SK-MEL-5 (cell line): ENCODE measurements at places on chromosomes 12 and 14. TPM values are rescaled to one million over a fixed set of nuclear protein-coding genes. Genes with fewer than 3 reads are reported as not detected.

GRCh38 chr12:105036937-105037649 is 47.2 kb downstream of the ALDH1L2 start:
- DNase-seq, result no peak

The ACOT4 gene
- total RNA-seq, result 0.11 and 0.43 TPM in 2 replicates

DNA sequence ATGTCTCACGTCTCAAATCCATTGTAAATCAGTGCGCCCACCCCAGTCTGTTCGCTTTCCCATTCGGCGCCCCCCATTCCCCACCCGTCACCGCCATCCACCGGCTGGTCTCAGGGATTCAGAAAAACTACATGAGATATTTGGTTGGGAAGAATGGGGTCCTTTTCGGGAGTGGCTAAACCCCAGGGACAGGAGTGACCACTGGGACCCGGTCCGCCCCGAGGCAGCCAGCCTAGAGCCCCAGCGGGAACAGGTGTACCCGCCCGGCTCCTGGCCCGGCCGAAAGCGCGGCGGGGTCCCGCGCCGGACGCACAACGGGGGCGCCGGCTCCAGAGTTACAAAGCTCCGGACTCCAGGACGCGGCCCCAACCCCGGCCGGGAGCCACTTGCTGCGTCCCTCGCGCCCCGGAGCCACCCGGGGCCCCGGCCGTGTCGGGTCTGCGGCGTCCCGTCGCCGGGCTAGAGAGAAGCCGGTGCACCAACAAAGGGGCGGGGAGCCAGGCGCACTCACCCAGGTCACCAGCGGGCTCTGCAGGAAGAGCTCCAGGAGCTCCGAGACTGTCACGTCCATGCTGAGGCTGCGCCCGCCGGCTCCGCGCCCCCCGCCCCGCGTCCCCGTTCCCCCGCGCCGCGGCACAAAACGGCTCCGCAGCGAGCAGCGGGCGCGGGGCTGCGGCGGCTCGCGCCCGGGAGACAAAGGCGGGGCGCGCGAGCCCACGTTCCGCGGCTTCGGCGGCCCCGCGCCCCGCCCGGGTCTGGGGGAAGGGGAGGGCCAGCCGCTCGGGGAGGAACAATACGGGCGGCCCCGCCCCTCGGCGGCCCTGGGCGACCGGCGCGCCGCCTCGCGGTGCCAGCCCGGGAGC is at the start of gene CCDC88C:
Gene CCDC88C, minus strand, starts transcription at position 701 of the 863 bp plus-strand sequence. Its CDS starts 130 bp downstream, at position 571.
- DNase-seq, result peak; percentile 30

- no peak for DNase-seq
Measured at GRCh38 chr14:22105006-22105623, 431.5 kb upstream of the OR4E1 start.

DNA sequence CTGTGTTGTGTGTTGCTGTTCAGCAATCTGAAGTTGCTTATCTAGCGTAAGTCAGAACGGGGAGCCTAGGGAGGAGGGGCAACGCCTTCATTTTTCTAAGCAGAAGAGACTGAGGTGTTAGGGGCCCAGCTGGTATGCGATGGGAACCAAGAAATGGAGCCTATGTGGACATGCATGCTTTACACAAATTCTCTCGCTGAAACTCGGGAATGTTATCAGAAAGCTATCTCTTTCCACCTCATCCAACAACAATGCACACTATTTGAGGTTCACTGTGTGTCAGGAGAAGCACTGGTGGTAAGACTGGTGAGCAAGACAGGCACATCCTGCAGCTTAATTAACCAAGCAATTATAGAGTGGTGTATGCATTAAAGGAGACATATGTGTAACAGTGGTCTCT is 89.7 kb downstream of the NRXN3 start:
- no peak for DNase-seq

The SLC6A15 gene
- 101 and 103 TPM in 2 replicates for total RNA-seq
